Activated T-helper 2 cell treated with anti-CD3 and anti-CD28 coated beads, Interferon-gamma antibody, Interleukin-2, Interleukin-4, amounts not matched to agents 10 μg/mL and 5 μg/mL and 100 μg/mL, durations not matched to agents 14 hours and 24 hours and 36 hours (primary cell): ENCODE measurements at places on chromosomes 16 and 17.

DNA sequence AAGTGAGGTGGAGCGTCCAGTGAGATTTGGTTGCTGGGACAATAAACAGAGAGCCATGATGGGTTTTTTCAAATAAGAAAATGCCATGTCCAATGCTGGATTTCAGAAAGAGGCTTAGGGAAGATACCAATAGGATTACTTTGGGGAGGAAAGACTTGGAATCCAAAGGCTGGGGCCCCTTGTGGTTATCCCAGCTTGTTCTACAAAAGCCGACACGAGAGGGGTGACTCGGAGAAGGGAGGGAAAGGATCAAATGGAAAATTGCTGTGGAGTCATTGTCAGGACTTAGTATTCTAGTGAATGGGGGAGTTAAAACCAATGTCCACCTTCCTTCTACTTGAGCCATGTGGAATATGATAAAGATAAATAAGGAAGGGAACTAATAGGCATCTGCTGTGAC is 305.5 kb downstream of the SOX9 start:
- no peak for DNase-seq

GRCh38 chr17:10803830-10804475 is at the start of gene TMEM238L:
Gene TMEM238L (minus strand): TSS chr17:10804099. CDS start chr17:10803963, 136 bp downstream.
- no peak for DNase-seq

- peak; percentile 69 for DNase-seq
Observed at GRCh38 chr17:80866050-80866793, 125.4 kb upstream of the CHMP6 start.

DNA sequence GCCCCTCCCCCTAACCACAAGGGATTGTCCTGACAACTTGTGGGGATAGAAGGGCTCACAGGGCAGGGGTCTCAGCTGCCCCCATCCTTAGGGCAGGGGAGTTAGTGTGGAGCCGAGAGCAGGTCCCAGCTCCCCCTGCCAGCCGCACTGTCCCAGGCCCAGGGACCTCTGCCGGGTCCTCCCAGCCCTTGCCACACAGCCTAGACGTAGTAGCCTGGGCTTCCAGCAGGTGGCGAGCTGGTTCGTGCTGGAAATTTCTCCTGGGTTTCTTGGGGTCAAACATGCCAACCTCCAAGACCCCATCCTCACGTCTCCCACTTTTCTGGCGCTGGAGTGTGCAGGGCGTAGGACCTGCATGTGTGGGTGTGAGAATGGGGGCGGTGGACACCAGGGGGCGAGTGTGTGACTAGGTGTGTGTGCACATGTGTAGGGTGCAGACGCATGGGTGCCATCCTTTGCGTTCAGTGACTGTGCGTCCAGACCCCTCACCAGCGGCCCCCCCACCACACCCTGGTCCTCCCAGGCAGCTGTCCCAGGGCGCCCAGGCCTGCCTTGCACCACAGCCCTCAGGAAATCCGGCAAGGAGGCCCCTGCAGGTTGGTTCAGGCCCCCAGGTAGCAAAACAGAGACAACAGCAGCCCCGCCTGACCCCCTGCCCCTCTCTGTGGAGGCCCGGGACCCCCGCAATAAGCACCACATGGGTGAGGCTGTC is 29.5 kb downstream of the SBK1 start:
- DNase-seq = peak; percentile 36

DNA sequence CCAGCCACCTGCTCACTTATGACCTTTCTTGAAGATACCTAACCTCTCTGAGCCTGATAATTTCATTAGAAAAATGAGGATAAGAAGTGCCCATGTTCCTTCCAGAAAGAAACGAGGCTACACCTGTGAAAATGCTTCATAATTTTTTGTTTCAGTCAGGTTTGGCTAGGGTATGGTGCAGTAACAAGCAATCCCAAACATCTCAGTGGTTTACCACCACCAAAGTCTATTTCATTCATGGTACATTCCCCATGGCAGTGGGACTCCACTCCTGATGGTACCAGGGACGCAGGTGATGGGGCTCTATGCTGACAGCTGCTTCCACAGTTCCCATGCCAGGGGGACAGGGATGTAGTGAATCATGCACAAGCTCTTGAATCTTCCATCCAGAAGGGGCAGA is 147.6 kb upstream of the CES5A start:
- no peak for DNase-seq

DNA sequence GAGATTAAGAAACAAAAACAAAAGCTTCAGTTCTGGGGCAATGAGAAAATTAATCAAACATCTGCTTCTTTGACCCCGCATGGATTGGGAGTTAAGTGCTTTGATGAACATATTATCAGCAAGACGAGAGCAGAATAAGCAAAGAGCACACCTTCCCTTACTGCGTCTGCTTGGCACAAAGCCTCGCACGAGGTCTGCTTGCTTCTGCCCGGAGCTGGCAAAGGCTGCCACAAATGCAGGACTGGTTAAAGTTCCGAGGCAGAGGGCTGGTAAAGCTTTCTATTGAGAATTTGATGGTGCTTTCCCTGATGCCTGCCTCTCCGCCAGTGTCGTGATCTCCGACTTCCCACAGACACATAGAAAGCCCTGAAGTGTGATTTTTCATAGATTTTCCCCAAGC is 17.0 kb downstream of the VAT1L start:
- no peak for DNase-seq

DNA sequence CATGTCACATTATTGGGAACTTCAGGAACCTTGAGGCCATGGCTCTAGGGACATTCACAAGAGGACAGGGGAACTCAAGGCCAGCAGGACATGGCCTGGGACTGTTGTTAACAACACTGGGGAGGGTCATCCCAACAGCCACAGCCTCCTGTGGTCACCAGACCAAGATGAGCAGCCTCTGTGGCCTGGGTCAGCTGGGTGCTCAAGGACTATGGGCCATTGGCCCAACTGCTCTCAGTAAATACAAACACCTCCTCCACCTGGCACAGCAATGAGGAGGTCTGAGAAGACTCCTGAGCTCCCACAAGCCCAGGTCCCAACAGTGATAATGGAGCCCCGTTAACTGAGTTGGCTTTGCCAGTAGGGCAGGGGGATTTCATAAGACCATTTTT is 20.9 kb downstream of the KIFC3 start:
- no peak for DNase-seq

GRCh38 chr17:47698749-47699535 is 5.0 kb downstream of the TBKBP1 start:
- peak; percentile 60 for DNase-seq

DNA sequence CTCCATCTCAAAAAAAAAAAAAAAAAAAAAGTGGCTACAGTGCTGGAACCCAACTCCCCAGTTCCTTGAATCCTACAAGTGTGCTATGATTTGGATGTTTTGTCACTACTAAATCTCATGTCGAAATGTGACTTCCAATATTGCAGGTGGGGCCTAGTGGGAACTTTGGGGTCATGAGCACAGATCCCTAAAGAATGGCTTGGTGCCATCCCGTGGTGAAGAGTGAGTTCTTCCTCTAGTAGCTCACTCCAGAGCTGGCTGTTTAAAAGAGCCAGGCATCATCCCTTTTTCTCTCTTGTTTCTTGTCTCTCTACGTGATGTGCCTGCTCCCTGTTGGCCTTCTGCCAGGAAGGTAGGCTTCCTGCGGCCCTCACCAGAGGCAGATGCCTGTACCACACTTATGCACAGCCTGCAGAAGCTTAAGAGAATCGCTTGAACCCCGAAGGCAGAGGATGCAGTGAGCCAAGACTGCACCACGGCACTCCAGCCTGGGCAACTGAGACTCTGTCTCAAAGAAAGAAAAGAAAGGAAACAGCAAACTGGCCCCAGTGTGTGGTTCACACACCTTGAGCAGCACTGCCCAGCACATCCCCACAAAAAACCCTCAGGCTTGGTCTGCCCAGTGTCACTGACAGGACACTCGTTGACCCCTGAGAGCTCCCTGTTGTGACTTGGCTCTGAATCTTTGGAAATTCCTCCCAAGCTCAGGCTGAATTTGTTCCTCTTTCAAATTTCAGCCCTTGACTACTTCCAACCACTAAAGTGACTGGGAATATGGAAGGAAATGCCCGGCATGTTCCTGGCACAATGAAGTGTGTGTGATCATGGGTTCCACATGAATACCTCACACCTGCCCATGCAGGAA is 3.1 kb downstream of the MT1E start:
- no peak for DNase-seq

DNA sequence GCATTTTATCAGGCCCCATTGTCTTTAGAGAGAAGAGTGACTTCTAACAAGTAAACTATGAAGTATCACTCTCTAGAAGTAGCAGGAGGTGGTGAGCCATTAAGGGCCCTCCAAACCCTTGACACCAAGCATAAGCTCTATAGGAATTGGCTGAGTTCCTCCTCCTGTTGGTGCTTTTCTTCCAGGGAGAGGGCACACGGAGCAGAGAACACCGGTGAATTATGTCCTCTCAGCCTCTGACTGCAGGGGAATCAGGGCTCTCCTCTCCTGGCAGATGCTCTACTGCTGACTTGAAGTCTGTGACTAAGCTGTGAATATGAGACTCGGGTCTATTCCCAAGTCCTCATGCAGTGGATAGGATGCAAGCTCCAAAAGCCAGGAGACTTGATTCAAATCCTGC is 32.3 kb downstream of the CHD9 start:
- DNase-seq = no peak

- no peak for DNase-seq
Observed at GRCh38 chr17:81932333-81932983, 4.6 kb downstream of the PYCR1 start.

DNA sequence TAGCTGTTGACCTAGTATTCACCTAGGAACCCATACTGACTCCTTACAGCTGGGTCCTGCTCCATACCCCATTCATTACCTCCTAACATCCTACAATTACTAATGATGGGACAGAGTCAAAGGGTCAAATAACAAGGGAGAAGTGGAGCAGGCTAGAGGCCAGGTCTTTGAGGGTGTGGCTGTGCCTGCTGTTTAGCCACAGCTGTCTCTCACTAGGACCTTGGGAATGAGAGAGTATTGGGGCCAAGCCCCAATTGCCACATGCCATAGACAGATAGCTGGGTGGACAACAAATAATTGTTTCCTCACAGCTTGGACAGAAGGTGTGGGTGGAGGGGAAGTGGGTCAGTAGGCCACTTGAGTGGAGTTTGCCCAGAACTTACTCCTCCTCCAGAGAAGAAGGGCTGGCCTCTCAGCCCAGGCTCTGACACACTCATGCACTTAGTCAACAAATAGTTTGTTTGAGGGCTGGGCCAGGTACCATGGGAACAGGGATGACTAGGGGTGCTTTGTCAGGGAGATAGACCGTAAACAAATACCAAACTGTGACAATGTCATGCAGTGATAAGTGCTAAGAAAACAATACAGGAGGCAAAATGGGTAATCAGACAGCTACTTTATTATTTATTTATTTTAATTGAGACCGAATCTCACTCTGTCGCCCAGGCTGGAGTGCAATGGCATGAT is 10.2 kb upstream of the CENPT start:
- no peak for DNase-seq

DNA sequence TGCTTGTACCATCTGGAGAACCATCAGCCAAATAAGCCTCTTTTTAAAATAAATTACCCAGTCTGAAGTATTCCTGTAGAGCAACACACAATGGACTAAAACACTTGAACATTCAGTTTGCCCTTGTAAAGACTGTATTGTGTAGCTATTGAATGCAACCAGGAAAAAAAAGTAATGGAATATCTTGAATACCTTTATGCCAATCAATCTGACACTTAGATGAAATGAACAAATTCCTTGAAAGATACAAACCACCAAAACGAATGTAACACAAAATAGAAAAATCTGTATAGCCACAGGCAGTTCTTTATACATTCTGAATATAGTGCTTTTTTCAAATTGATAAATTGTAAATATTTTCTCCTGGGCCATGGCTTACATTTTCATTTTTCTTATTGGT is 63.3 kb upstream of the KCNJ16 start:
- DNase-seq = no peak

GRCh38 chr17:21353326-21354010 is 22.7 kb upstream of the KCNJ12 start:
- no peak for DNase-seq

DNA sequence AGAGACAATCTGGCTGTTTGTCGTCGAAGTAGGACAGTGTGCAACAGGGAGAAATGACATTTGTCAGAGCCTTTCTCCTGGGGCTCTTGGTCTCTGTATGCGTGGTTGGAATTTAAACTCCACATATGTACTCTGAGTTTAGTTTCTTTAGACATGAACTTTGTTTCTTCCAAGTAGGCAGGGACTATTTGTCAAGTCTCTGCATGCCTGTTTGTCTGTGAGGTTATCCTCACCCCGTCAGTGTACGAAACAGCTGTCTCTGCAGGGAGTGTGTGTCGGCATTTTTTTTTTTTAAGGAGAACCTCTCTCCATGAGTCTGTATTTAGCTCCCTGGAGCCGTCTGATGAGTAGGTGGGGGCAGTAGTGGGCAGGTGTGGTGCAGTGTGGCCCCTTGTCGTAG is 29.7 kb downstream of the NDEL1 start:
- DNase-seq = no peak

- no peak for DNase-seq
Observed at GRCh38 chr17:746783-747629, 5.1 kb downstream of the GEMIN4 start.
